Activated CD8-positive, alpha-beta memory T cell treated with anti-CD3 and anti-CD28 coated beads, Interleukin-2, amount 10 ng/mL, durations not matched to agents 7 days and 5 days (primary cell): ENCODE measurements at places on chromosomes 16 and 17. TPM values are rescaled to one million over a fixed set of nuclear protein-coding genes. Genes with fewer than 3 reads are reported as not detected.

CFAP52 gene
- total RNA-seq: not detected

CPHXL2 gene
- not detected for total RNA-seq

DNA sequence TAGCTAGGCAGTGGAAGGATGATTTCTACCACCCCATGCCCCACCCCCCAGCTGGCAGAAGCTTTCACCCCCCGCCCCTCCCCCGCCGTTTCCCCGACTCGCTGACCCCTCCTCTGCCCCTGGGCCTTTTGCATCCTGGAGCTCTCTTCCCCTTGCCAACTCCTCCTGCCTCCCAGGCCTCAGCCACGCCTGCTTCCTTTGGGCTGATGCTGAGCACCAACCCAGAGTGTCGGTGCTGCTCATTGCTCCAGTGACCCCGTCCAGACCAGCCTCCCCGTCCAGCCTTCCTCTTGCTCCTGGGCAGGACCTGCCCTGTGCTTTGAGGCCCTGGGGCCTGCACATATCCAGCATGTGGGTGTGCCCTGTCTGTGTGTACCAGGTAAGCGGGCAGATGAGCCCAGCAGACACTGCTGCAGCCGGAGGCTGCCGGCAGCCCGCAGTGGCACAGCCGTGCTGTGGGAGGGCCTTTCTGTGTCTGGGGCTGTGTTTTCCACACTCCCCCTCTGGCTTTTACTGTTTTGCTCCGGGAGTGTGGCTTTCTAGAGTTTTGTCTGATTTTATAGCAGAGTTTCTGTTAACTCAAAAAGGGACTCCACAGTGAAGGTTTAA, 72.9 kb downstream of the JPH3 start:
- H3K27me3 ChIP-seq: peaks cover 3% of the 10 kb centered on the region
- no peak overlapping the region for H3K4me3 ChIP-seq
- peaks cover 5% of the 10 kb centered on the region for H3K4me1 ChIP-seq
- no peak overlapping the region for H3K27ac ChIP-seq

DNA sequence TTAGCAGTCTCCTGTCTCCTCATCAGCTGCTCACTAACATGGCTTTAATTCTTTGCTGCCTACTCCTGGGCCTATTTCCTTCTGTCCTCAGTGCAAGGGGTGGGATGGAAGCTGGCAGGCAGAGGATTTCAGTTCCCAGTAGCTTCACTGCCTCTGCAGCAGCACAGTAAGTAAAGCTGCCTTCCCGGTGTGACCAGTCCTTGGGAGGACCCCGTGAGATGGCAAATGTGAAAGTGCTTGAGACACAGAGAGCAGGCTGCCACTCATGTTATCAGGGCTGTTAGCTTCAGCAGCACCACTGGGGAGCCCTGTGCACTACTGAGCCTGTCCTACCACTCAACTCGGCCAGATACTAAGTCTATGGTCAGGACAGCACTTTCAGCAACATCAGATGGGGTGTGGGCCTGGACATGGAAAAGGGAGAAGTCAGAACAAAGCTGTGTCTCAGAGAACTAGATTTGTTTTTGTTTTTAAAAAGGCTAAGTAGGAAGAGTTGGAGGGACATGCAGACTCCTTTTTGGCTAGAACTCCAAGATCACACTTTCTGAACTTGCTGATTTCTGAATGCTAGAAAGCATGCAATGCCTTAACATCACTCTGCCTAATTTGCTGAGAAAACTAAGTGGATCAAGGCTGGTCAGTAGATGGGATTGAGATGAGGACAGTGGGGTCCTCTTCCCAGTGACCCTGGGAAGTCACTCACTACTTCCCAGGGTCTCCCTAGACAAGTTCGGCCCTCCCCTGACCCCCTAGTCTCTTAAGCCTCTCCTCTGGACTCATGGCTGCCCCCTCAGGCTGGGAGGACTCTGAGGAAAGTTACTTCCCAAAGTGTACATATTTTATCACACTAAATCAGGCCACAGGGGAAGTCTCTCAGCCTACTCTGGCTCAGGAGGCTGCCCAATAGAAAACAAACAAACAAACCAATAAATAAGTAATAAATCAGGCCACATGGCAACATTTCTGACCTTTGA, 1.1 kb downstream of the ACSF2 start:
- DNase-seq: peak; percentile 55
- H3K4me3 ChIP-seq: peak overlapping the region; percentile 84
- H3K4me1 ChIP-seq: peaks cover 24% of the 10 kb centered on the region

CD300LD gene
- total RNA-seq: not detected

PRRT2 gene
- total RNA-seq: 1.1 TPM

DNA sequence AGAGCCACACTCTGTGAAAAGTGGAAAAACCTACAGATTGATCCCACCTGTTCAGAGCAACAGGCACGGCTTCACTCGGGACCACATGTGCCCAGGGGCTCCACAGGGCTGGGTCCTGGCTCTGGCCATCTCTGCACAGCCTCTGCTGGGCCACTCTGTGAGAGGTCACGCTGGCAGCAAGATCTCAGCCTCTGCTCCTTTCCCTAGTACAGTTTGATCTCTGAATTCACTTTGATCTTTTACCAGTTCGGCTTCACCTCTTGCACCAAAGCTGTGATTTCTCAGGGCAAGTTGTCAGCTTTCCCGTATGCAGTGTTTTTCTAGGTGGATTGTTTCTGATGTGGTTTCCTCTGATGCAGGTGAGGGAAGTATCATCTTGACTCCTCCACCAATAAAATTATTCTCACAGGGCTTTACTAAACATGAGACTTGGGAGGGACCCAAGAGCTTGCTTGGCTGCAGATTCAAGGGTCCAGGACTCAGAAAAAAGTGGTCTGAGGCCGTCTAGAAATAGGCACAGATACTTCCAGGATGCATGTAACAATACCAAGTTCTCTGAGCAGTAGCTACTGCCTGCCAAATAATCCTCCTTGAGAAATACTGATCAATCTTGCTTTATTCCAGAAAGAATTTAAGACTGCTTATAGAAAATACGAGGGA, 24.0 kb upstream of the ALDH3A1 start:
- no peak overlapping the region for H3K27ac ChIP-seq
- no peak for DNase-seq
- H3K4me1 ChIP-seq: peaks cover 16% of the 10 kb centered on the region

DNA sequence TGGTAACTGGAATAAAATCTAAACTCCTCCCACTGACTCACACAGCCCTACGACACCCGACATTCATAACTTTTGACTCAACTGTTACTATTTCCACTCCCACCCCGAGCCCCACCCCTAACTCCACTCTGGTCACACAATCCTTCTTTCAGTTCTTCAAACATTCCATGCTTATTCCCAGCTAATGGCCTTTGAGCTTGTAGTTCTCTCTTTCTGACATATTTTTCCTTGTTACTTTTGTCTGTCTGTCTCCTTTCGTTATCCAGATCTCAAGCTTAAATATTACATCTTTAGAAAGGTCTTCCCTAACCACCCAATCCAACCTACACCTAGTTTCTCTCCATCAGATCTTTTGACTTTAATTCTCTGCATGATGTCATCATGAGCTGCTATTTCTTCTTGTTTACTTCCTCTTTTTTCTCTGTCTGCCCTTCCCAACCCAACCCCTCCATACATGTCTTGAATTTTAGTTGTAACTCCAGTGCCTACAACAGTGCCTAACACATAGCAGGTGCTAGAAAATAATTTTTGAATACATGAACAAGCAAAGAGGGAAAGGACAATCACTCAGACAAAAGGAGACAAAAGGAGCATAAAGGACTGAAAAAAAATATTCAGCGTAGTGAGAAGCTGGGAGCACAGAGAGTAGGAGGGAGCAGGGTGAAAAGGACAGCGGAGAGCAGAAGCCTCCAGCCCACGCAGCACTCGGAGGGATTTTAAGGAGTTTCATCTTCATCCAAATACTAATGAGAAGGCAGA, 65.2 kb upstream of the SMIM36 start:
- H3K4me1 ChIP-seq: peaks cover 3% of the 10 kb centered on the region
- no peak overlapping the region for H3K27ac ChIP-seq
- H3K27me3 ChIP-seq: peaks cover 27% of the 10 kb centered on the region

DNA sequence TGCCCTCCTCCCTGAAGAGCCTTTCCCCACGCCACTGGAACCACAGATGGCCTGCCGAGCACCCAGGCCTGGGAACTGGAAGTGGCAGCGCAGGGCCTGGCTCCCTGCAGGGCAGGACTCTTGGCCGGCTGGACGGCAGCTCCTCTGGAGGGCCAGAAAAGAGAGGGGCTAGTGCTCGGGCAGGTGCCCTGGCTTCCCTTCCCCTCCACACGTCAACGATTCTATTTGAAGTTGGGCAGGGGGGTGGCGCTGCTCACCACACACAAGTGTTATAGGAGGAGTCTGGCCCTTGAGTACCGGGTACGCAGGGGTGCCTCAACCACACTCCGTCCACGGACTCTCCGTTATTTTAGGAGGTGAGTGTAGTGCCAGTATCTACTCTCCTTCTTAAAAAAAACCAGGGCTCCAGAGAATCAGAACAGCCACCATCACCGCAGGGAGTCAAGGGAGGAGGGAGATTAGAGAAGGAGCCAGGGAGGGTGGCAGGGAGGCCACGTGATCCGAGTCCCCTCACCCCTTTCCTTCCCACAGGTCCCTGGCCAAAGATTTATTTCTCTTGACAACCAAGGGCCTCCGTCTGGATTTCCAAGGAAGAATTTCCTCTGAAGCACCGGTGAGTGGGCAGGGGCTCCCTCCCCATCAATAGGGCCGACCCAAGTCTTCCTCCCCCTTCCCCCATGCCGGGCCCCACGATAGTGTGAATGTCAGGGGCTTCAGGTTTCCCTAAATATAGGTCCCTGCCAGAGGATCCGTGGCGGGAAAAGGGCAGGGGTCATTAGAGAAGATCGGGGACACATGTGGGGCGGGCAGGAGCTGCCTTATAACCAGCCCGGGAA, 1.4 kb upstream of the ALDOA start:
- peaks cover 38% of the 10 kb centered on the region for H3K36me3 ChIP-seq
- peak overlapping the region; percentile 95 for H3K4me3 ChIP-seq
- H3K27me3 ChIP-seq: no peaks in the 10 kb centered on the region
- peak overlapping the region; percentile 97 for H3K27ac ChIP-seq

MFAP4 gene
- not detected for total RNA-seq

MYH13 gene
- total RNA-seq: not detected

DNA sequence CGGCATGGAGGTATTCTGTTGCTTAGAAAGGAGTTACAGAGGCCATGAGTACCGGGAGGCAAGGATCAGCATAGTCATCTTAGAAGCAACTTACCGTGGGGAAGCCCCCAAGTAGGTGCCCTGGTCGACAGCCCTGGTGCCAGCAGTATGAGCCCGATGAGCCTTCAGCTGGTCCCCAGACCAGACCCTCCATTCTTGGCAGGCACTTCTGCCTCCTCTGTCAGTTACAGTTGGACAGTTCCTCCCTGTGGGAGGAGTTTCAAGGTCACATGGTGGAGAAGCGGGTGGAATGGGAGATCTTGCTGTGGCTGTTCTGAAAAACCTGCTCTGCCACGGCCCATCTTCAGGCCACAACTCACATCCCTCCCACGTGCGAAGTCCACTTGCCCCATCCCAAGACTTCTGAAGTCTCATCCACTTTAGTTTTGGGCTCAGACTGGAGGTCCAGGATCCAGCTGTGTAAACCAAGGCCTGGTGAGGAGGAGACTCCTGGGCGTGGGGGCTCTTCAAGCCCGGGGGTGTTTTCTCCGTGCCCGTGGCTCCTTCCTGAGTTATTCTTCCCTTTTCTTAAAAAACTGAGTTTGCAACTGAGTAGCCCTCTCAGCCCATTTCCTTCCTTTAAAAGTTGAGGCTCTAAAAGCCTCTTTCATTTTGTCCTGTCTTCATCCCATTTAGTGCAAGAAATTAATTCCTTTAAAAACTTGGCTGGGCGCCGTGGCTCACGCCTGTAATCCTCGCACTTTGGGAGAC, 133.5 kb downstream of the SEC14L1 start:
- no peaks in the 10 kb centered on the region for H3K36me3 ChIP-seq
- peaks cover 31% of the 10 kb centered on the region for H3K27me3 ChIP-seq
- no peak overlapping the region for H3K27ac ChIP-seq
- no peaks in the 10 kb centered on the region for H3K4me1 ChIP-seq
- no peak overlapping the region for H3K4me3 ChIP-seq
- no peak for DNase-seq

DNA sequence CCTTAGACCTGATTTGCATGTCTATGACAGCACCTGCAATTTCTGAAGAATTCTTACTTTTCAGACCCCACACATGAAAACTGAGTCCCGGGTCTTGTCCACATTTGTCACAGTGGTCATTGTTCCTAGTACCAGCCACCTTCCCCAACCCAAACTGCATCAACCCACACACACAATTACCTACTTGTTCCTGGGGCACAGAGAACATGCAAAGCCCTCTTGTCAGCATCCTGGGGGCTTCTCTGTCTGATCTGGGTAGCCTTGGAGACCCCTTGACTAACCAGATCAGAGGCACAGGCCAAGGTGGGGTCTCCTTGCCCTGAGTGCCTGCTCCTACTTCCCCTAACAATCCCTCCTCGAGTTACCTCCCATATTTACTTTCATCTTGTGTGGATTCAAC, 36.7 kb upstream of the PIK3R6 start:
- no peak overlapping the region for H3K4me3 ChIP-seq
- no peak overlapping the region for H3K27ac ChIP-seq
- peaks cover 25% of the 10 kb centered on the region for H3K4me1 ChIP-seq
- H3K36me3 ChIP-seq: peaks cover 57% of the 10 kb centered on the region
- no peak for DNase-seq

SLC6A2 gene
- not detected for total RNA-seq

DNA sequence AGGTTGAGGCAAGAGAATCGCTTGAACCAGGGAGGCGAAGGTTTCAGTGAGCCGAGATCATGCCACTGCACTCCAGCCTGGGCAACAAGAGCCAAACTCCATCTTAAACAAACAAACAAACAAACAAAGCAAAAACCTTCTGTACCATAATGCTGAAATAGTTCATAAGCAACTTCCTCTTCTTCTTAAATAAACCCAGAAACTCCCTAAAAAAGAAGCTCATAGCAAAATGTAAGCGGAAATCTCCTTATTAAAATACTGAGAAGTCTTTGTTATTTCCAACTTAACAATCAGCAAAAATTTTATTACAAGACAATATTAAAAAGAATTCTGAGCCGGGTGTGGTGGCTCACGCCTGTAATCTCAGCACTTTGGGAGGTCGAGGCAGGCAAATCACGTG, 82.8 kb downstream of the FBXL20 start:
- no peak for DNase-seq
- H3K4me1 ChIP-seq: no peaks in the 10 kb centered on the region
- H3K27me3 ChIP-seq: no peaks in the 10 kb centered on the region
- no peak overlapping the region for H3K27ac ChIP-seq
- no peaks in the 10 kb centered on the region for H3K36me3 ChIP-seq

SLC5A2 gene
- total RNA-seq: not detected

DNA sequence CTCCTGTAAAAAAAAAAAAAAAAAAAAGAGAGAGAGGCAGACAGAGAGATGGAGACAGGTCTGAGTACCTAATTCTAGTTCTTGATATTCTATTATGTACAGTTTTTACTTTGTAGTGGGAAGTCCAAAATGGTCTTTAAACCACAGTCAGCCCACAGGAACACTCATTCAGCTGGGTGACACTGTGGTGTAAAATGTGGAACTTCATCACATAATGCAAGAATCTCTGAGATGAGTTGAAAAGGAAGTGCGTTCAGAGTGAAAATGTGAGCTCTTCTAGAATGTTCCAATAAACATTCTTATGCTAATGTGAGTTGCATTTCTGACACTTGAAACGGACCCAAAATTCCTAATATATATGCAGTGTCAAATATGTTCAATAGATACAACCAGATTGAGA, 972.1 kb downstream of the CDH11 start:
- H3K27ac ChIP-seq: no peak overlapping the region
- peaks cover 1% of the 10 kb centered on the region for H3K36me3 ChIP-seq
- H3K27me3 ChIP-seq: no peaks in the 10 kb centered on the region
- H3K4me3 ChIP-seq: no peak overlapping the region
